GM18507 (cell line): ENCODE measurements at places on chromosomes 12 and 14.

DNA sequence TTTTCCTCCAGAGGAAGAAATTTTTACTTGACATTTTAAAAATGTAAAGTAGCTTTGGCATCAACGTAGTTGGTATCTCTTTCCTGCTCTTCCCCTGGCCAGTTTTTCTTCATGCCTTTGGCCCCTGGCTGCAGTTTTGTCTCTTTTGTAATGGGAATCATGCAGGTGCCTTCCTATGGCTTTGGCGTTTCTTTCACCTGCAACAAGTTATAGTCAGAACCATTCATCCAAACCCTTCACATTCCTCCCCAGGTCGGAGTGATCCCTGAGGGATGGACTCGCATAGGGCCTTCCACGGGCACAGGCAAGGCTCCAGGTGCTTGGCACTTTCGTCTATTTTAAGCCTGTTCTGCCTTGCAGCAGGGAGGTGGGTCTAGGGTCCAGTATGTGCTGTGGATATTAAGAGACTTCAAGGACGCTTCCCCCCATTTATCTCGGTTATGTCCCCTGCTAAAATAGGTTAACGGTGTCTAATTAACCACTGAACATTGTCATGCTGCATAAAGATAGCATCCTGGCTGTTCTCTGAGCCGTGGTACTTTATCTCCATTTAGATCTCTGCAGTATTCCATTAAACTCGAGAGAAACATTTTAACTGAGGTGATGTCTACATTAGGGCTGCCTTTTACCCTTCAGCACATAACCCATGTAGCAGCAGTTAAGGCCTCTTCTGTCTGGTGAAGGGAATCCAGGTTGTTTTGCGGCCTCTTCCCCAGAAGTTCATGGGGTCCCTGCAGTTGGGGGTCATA lies 66.3 kb downstream of the IFT43 start:
- DNase-seq: no peak

GRCh38 chr12:121532503-121533393 lies 48.1 kb downstream of the KDM2B start:
- no peak for DNase-seq

- DNase-seq: no peak
Observed at GRCh38 chr12:124510301-124510970, 57.0 kb downstream of the NCOR2 start.

- DNase-seq: no peak
Observed at GRCh38 chr14:95101736-95102679, 55.3 kb downstream of the DICER1 start.

DNA sequence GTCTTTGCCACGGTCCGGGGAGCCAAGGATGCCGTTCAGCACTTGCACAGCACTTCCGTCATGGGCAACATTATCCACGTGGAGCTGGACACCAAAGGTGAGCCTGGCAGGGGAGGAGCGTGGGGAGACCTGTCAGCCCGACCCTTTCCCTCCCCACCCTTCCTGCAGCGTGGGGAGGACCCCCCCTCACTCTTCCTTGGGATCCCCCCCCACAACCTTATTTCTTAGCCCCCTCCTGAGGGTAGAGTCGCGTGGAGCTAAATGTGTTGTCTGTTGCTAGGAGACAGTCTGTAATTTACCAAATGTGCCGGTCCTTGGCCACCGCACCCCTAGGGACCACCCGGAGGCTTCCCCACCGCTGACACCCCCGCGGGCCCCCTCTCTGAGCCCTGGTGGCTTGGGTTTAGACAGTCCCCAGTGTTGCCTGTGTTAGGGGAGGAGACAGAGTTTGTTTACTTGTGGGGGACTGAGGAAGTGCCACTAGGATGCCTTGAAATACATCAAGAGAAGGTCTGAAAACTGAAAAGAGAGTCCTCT lies 2.3 kb downstream of the SETD1B start:
- no peak for DNase-seq

- no peak for DNase-seq
Observed at GRCh38 chr12:62763861-62764645, 170.9 kb downstream of the PPM1H start.

DNA sequence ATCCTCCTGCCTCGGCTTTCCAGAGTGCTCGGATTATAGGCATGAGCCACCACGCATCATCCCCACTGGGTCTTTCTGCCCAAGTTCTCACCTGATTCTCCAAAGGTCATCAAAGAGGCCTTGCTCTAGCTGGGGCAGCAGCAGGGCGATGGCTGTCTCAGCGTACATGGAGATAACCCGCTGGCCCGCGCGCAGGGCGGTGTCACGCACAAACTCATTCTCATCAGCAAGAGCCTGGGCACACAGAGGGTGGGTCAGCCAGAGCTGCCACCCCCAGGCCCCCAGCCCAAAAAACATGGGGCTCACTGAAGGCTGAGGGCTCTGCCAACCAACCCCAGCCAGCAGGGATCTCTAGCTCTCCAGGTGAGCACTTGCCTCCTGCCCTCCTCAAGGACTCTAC lies 27.7 kb upstream of the RAB35 start:
- no peak for DNase-seq

- no peak for DNase-seq
Observed at GRCh38 chr12:31817120-31817519, 88.3 kb upstream of the AMN1 start.

- DNase-seq: no peak
Observed at GRCh38 chr12:105289114-105289904, 41.2 kb upstream of the C12orf75 start.

GRCh38 chr12:116529686-116530085 lies 29.5 kb upstream of the MAP1LC3B2 start:
- DNase-seq: no peak

GRCh38 chr14:60878121-60878520 lies 102.8 kb downstream of the TRMT5 start:
- no peak for DNase-seq

DNA sequence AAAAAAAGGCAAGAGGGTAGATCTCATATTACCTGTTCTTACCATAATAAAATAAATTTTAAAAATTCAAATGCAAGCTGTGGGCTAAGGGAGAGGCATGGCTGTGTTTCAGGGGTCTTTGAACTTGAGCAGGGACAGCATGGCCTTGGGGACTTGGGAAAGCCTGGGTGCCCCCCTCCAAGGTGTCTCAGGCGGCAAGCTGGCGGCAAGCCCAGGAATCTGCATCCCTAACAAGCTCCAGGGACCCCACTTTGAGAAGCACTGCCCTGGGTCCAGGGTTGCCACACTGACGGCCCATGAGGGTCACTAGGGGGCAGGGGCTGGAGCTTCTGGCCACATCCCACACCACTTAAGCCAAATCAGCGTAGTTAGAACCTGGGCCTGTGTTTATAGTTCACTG lies 193.8 kb downstream of the SLC15A4 start:
- no peak for DNase-seq

DNA sequence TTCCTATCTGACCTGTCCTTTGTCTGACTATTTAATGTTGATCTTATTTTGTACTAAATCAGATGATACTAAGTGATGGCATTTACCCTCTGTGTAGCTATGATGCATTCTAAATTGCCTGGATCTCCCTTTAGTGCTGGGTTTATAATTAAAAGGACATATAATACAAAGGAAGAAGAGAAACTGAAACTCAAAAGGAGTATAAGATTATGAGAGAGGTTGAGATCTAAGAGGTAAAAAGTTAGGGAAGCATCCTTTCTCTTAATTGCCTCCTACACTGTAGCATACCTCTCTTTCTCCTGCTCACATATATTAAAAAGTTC lies 86.9 kb upstream of the MON2 start:
- DNase-seq: no peak

GRCh38 chr12:115129727-115130126 lies 445.8 kb upstream of the TBX3 start:
- DNase-seq: no peak

- DNase-seq: no peak
Observed at GRCh38 chr12:92244036-92244435, 98.4 kb upstream of the BTG1 start.

GRCh38 chr12:131959116-131959515 lies 9.4 kb downstream of the EP400 start:
- no peak for DNase-seq

- DNase-seq: no peak
Observed at GRCh38 chr12:4261655-4262054, 11.9 kb upstream of the CCND2 start.

GRCh38 chr14:46344327-46344937 lies 307.1 kb downstream of the RPL10L start:
- no peak for DNase-seq

- no peak for DNase-seq
Observed at GRCh38 chr14:102418169-102418852, 55.6 kb downstream of the TECPR2 start.

DNA sequence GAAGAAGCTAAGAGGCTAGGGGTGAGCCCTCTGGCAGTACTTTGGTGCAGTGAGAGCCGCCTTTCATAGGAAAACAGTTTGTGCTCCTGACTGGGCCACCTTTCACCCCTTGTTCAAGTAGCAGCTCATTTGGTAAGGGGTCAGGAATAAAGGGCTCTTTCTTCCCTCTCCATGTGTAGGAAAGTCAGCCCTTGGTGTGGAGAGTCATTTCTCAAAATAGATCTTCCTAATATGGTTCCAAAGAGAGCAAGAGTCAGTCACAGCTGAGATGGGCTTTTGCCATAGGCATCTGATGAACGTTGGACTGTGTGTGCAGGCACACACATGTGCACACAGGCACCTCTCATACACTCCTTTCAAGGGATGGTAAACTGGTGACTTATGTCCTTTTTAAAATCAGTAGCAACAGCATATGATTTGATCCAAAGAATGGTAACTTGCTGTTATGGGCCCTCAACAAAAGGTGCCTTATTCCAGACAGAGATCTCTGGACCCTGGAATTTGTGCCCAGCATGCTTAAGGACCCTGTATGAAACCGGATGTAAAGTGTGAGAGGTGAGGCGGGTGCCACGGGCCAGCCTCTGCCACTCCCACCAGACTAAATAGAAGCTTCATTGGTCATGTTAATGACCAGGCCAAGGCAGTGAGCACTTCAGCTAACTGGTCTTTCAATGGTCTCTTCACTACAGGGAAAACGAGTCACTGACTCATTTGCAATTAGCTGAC lies 16.7 kb upstream of the RIC8B start:
- no peak for DNase-seq

- DNase-seq: no peak
Observed at GRCh38 chr12:38772437-38772836, 133.0 kb downstream of the CPNE8 start.

GRCh38 chr12:6384499-6385436 lies 806 bp downstream of the LTBR start:
- no peak for DNase-seq

GRCh38 chr14:88296351-88296750 lies 26.7 kb downstream of the KCNK10 start:
- no peak for DNase-seq

DNA sequence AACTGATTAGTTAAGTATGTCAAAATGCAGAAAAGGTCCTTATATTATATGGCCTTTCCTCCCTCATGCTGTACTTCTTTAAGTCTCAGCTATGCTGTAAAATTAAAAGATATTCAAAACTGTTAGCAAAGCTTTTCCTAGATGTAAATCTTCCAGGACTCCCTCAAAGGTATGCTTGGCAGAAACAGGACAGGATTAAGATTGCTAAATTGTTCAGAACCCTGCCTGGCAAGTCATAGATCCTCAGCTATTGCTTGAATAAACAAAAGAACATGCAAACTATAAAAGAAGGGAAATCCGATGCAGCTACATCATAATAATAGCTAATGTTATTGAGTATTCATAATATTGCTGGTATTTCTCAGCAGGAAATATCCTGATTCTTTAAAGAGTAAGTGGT lies 322.6 kb downstream of the CCDC91 start:
- DNase-seq: no peak

DNA sequence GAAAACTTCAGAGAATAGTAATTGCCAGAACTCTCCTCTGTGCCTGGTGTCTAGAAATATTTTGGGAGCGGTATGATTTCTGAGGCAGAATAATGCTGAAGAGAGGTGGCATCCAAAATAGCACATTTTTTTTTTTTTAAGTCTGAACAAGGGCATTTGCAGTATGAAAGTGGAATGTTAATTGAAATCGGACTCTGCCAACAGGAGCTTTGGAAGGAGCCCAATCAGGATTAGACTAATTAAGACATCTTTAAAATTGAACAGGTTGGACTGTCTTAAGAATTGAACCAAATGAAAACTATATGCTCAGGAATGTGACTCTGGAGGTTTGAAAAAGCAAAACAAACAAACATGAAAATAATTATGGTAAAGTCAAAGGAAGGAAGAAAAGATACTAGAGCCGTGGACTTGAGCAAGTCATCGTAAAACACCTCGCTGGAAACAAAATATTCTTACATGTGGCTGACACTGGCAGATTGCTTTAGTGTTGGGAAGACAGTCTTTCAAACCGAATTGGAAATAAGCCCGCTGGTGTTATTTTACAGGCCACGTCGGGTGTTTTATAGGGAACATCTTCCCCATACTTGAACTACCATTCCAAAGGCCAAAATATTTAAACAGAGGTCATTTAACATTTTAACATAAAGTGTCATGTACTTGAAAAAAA lies 436.3 kb downstream of the VRK1 start:
- no peak for DNase-seq

GRCh38 chr12:45575417-45575816 lies 154.1 kb upstream of the ARID2 start:
- no peak for DNase-seq

- DNase-seq: peak; percentile 37
Observed at GRCh38 chr12:125185740-125186470, 120.7 kb downstream of the AACS start.

DNA sequence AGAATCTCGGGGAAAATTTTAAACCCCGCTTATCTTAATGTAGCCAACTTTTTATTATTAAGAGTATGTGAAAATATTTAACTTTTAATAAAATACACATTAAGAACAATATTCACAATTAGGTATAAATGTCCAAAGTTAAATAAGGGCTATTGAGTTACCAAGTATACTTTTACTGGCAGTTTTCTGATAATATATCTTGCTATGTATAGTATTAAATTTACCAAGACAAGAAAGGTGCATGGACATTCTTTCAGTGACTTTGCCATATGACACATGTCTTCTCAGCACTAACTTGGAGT lies 115.4 kb downstream of the MON2 start:
- DNase-seq: no peak

- no peak for DNase-seq
Observed at GRCh38 chr12:49952391-49953055, 2.0 kb downstream of the AQP2 start.

GRCh38 chr12:120261951-120262851 lies 3.3 kb downstream of the PXN start:
- no peak for DNase-seq

DNA sequence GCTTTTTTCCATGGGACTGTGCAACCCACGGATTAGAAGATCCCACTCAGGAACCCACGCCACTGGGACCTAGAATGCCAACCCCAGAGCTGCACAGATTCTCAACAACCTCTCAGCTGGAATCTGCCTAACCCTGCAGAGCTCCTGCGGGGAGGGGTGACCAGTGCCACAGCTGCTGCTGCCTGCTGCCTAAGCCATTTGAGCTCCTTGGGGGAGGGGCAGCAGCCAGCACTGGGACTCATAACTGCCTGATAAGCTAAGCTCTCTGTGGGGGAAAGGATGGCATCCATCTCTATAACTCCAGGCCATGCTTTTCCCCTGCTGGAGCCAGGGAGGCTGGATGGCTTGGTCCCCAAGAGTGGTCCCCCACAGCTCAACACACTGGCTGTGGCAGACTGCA lies 182.8 kb downstream of the SLC5A8 start:
- DNase-seq: no peak

GRCh38 chr12:32522331-32523221 lies 123.2 kb downstream of the FGD4 start:
- no peak for DNase-seq

- no peak for DNase-seq
Observed at GRCh38 chr12:20024194-20024593, 344.1 kb upstream of the PDE3A start.

- DNase-seq: no peak
Observed at GRCh38 chr14:60166142-60166541, 944 bp upstream of the DHRS7 start.

GRCh38 chr12:32155041-32155440 lies 48.4 kb downstream of the BICD1 start:
- no peak for DNase-seq

- no peak for DNase-seq
Observed at GRCh38 chr12:122097927-122098756, 19.6 kb downstream of the MLXIP start.
